Kidney glomerular epithelial cell (primary cell): ENCODE measurements at places on chromosomes 1 and 21.

DNA sequence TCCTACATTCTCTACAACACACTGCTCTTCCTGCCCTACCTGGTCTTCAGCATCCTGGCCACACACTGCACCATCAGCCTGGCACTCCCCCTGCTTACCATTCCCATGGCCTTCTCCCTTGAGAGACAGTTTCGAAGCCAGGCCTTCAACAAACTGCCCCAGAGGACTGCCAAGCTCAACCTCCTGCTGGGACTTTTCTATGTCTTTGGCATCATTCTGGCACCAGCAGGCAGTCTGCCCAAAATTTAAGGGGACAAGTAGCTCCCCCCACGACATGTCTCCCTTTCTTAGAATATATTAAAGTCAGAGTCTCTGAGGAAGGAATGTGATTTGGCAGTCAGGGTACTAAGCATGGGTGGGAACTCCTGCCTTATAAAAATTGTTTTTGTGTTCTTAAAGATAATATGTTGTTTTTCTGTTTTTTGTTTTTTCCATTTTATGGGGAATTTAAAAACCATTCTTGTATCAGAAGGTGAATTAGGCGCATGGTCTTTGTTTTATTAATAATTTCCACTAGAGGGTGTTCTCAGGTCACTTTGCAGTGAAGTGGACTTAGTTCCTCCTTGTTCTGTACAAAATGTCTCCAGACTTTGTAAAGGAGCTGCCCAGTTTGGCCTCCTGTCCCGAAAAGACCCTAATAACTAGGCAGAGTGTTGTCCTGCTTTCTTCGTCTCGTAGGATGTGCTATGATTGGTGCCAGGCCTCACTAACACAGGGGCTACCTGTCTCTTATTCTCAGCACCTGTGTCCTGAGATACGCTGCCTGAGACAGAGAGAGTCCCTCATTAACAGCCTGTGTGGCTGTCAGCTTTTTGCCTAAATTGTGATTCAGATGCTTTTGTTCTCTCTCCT lies 13.1 kb downstream of the UBIAD1 start:
- DNase-seq, result no peak

- DNase-seq, result no peak
Measured at GRCh38 chr1:64570267-64570855, 100.4 kb downstream of the CACHD1 start.

DNA sequence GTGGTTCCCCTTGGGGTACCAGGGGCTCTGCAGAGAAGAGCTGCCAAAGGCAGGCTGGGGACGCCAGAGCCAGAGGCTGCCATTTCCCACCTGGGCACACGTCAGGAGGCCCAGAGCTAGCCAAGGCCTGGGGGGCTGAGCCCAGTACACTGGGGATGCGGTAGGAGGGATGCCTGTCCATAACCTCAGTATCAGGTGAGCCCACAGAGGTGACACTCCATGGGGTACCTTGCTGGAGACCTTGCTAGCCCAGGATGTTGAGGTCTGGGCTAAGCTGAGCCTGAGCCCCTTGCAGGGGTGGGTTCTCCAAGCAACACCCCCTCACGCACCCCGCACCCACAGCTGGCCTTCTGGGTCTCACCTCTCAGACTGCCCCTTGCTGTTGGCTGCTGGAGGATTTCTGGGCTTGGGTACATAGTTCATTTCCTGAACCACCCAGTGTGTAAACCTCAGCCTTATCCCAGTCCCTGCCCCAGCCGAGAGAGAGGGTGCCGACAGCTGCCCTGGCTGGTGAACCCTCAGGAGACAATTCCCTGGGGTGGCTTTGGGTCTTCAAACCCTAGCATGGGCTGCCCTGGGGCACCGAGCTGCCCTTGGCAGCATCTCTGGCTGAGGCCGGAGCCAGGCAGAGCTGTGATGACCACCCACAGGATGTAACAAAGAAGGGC lies 92.5 kb upstream of the VAMP3 start:
- DNase-seq, result no peak

GRCh38 chr1:241495741-241496140 lies 23.8 kb downstream of the FH start:
- no peak for DNase-seq

DNA sequence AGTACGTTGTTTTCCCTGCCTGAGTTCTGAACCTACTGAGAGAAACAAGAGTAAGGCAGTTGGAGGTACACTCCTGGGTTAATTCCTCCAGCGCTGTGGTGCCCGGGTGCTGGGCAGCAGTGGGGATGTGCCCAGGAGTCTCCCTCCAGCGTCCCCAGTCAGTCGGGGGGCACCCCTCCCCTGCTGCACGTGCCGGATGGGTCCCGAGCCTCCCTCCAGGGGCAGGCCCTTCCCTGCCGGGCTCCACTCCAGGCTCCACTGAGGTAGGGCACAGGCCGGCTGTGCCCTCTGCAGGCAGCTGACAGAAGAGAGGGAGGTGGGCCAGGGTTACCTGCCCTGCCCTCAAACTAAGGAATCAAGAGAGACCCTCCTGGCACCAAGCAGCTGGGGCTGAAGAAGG lies 238.1 kb upstream of the VAMP3 start:
- DNase-seq, result no peak

DNA sequence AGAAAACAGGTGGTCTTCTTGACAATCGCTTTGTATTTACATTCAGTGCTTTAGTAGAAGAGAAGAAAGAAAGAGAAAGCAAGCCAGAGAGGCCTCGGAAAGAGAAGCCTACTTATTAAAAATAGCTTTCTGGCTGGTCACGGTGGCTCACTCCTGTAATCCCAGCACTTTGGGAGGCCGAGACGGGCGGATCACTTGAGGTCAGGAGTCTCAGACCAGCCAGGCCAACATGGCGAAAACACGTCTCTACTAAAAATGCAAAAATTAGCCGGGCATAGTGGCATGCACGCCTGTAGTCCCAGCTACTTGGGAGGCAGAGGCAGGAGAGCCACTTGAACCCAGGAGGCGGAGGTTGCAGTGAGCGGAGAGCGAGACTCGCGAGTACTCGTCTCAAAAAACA lies 1.8 kb upstream of the SLC19A2 start:
- no peak for DNase-seq

DNA sequence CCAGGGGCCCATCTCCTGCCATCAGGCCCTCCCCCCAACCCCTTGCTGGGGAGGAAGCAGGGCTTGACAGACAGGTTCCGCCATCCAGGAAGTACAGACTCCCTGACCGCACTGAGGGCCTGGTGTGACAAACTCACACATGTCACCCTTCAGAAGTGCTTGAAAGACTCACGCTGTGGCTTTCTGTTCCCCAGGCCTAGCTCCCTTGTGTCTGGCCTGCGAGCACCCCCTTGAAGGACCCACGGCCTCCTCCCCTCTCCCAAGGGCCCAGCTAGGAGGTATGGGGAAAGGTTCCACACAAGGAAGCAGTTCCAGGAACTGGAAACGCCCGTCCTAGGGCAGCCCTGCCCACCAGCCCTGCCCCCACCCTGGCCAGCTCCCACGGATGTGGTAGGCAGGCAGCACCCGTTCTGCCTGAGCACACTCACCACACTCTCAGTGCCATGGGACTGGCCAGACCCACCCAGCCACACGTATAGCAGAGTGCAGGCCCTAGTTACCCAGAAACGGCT lies 26.7 kb downstream of the SLC2A1 start:
- DNase-seq, result peak; percentile 42

GRCh38 chr1:2320760-2321667 lies 70.3 kb downstream of the MORN1 start:
- peak; percentile 45 for DNase-seq

DNA sequence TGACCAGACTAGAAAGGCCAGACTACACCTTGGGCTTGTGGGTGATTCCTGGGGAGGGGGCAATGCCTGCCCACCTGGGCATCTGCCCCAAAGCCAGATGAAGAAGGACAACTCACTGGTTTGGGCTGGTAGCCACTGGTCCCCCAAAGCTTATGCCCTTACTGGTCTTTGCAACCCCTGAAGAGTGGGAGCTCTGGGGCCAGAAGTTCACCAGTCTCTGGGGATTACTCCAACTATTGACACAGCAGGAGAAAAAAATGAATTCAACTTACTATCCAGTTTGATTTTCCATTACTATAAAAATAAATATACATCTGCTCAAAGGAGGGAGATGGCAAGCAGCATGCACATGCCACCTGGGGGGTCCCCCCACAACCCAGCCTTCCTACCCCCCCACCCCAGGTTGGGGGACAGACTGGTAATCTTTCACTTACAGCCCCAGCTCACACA lies 2.6 kb downstream of the AHDC1 start:
- no peak for DNase-seq

- DNase-seq, result no peak
Measured at GRCh38 chr1:41365772-41366454, 4.7 kb downstream of the FOXO6 start.

DNA sequence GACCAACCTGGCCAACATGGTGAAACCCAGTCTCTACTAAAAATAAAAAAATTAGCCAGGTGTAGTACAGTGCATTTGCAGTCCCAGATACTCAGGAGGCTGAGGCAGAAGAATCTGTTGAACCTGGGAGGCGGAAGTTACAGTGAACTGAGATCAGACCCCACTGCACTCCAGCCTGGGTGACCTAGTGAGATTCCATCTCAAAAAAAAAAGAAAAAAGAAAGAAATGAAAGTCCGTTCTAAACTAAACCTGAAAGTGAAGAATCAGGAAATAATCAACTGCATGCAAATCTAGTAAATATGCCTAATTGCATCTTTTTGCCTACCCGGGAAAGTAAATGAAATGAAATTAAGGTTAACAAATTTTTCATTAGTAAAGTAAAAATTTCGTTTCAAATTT lies 99.6 kb downstream of the ZZZ3 start:
- DNase-seq, result no peak

GRCh38 chr1:8055973-8056372 lies 29.9 kb upstream of the ERRFI1 start:
- peak; percentile 20 for DNase-seq

GRCh38 chr1:31888291-31888690 lies 49.9 kb downstream of the PTP4A2 start:
- DNase-seq, result no peak

DNA sequence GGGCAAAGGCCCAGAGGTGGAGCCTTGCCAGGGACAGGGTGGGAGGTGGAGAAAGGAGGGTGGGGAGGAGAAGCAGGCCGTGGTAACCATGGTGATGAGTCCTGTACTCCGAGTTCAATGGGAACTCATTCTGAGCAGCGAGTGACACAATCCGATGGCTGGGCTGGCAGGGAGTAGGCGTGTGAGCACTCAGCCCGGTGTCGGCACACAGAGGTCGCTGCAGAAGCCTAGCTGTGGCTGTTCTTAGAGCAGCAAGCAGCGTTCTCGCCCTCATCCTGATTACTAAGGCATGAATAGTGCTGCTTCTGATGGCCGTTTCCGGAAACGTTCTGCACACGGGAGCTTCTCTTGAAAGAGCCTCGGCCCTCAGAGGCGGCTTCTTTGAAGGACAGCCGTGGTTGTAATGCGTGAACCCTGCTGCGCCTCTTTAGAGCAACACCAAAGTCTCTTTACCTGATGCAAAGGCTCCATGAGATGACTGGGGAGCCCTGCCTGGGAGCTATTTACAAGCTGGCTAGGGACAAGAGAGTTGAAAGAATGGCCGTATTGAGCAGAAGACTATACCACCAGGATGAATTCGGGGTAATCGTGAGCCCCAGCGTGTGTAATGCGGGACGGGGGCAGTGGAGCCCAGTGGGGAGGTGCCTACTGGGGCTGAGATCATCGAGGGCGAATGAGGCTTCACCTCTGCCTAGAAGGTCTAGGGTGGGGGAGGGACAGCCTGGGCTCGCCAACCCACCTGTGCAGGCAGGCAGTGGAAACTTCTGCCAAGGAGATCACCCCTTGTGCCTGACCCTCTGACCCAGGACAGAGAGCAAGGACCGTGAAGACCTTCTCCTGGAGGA lies 72.8 kb upstream of the PAX7 start:
- DNase-seq, result peak; percentile 6

DNA sequence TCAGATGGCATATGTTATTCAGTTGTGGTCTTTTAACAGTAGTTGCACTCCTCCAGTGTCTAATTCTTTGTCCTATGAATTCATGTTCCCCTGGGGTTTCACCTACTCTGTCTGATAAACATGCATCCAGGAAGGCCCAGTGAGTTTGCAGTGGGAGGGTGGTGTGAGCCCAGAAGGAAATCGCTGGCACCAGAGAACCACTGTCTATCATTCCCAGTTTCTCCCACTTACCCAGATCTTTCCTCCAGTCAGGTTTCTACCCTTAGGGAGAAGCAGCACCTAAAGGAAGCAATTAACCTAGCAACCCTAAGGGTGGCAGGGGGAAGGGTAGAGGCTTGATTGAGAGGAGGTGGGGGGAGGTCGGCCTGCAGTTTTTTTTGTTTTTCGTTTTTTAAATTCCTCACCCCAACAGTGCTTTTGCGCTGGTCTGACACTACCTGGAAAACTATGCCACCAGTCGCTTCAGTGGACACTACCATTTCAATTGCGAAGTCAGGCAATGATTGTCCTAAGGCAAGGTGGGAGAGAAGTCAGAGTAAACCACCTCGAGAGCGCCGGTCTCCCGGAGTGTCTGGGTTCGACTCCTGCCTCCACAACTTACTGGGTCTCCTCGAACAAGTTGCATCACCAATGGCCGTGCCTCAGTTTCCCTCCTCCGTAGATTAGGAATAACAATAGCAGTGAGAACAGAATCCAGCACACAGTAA lies 766 bp upstream of the SLC44A3 start:
- peak; percentile 40 for DNase-seq

DNA sequence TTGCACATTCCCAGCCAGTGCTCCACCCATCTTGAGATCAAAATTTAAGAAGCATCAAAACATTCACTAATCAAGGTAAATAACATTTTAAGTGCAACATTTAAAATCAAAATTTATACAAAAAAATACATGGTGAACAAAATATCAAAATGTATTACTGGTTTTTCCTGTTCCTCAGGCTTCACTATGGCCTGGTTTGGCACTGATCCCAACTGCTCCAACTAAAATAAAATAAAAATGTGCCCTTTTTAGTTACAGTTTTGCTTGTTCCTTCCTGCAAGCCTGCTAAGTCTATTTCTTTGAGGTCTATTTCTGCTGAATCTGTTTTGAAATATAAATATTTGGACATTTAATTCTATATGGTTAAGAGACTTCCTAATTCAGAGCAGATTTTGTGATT lies 54.9 kb downstream of the ADAMTS1 start:
- DNase-seq, result no peak

DNA sequence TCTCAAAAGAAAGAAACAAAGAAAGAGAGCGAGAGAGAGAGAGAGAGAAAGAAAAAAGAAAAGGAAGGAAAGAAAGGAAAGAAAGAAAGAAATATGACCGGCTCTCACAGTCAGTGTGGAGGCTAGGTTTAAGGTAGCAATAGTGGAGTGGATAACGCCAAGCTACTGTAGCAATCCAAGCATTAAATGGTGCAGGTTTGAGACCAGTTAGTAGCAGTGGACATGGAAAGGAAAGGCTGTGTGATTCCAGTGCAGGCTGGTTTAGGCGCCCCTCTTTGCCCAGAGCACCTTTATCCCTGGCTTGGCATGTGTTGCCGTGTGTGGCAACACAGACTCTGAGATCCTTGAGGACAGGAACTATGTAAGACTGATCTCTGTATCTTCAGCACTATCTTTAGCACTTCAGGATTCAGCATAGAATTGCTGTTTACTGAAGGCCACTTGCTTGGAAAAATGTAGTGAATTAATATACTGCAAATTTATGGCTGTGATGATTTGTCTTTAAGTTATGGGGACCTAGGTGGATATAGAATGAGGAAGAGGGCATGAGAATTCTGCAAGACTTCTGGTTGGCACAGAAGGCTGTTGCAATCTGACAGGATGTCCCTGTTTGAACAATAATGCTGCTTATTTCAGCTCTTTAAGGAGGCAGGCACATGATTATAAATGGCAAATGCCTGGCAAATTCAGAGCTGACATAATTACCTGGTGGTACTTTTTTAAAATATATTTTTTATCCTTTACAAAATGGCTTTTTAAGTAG lies 10.8 kb upstream of the OSBPL9 start:
- no peak for DNase-seq

- DNase-seq, result no peak
Measured at GRCh38 chr1:2180297-2181245, 14.0 kb downstream of the FAAP20 start.

GRCh38 chr1:220873868-220874655 lies 5.2 kb upstream of the HLX start:
- DNase-seq, result peak; percentile 25
